ENCODE measurements at places on chromosomes 12 and 14. TPM values are rescaled to one million over a fixed set of nuclear protein-coding genes. Genes with fewer than 3 reads are reported as not detected.

Gene OR6C1
- not detected for total RNA-seq

Gene IFNG-AS1
- total RNA-seq: not detected

Gene MEG3
- total RNA-seq: 95.0 TPM

Gene BRI3BP
- 2.6 TPM for total RNA-seq

Gene RAPGEF3
- total RNA-seq: 2.8 TPM
